Uterus (tissue), 4 donors: ENCODE measurements at places on chromosomes 3 and 15. TPM values are rescaled to one million over a fixed set of nuclear protein-coding genes. Genes with fewer than 3 reads are reported as not detected.
A peak's percentile ranks its signal among the peaks of the same experiment; 100 is the strongest.

Gene SHF
- total RNA-seq, result 11.8 TPM

Gene HIGD2B
- not detected for total RNA-seq

Gene GP5
- total RNA-seq, result 0.41 TPM

- no peak for DNase-seq
Observed at GRCh38 chr15:80588801-80589200, 106.3 kb upstream of the ABHD17C start.

DNA sequence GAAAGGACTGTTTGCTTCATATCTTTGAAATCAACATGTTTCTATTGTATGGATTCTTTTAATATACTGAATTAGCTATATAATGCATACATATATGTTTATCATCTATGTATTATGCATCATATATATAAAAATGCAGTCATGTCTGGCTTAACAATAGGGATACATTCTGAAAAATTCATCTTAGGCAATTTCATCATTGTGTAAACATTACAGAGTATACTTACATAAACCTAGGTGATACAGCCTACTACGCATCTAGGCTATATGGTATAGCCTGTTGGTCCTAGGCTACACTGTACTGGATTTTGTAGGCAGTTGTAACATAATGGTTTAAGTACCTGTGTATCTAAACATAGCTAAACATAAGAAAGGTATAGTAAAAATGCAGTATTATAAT lies 21.7 kb downstream of the CHMP2B start:
- DNase-seq, result no peak

DNA sequence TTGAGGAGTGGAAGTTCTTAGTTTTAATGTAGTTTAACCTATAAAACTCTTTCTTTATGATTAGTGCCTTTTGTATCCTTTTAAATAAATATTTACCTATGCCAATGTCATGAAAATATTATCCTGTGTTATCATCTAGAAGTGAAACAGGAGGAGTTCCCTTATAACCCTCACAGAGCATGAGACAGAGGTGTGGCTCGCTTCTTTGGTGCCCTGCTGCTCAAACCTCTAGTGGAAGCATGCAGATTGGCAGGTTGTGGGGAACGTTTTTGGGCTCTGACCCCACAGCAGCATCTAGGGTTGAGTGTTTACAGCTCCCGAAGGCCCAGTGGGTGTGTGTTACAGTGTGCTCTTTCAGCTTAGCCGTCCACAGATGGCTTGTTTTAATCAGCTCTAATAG lies 459.4 kb upstream of the AZI2 start:
- no peak for DNase-seq

GRCh38 chr15:96330064-96330449 lies 443 bp upstream of the NR2F2 start:
- peak; percentile 80 for DNase-seq

GRCh38 chr3:187641320-187642016 lies 28.7 kb downstream of the SST start:
- DNase-seq, result no peak

Gene GOLGA8A
- total RNA-seq, result 17.9 TPM

Gene RHCG
- 0.58 TPM for total RNA-seq

DNA sequence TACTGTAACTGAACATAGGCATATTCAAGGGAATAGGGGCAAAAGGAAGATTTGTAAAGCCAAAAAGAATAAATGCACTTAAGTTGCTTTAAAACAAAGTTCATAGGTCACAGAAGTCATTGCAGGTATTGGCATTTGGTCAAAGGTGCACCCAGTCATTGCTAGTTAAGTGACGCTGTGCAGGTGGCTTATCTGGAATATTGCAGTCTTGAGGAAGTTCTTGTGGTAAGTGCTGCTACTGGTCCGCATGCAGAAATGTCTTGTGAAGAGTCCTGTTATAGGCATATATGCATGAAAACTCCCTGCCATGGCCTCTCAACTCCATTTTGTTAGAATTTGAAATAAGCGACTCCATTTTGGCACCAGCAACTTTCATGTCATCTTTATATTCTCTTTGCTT lies 293.1 kb downstream of the GBE1 start:
- DNase-seq, result no peak

DNA sequence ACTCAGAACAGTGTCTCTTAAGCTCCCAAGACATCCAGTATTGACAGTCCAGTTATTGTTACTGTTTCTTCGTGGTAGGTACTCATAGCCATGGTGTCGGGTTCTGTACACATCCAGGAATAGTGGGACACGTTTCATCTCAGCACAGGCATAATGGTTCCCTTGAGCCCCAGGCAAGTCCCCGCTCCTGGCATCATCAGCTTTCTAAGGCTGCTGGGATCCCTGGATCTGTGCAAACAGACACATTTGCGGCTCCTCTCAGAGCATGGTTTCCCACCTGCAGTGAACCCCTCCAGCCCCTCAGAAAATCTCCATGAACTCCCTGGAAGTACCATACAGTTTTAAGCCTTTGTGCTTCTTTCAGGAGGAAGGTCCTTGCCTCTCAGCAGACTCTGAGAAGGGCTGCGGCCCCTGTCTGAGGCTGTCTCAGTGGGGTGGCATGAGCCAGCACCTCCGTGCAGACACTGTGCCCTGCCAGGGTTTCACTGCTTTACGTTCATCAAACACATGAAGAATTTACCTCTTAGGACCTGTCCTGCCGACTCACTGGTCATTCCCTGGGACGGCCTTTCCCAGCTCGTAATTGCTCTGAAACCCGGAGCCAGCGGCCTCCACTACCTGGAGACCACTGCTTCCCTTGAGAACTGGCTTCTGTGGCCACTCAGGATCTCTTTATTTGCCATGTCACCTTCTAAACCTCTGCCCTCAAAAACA lies 124.9 kb downstream of the LRRK1 start:
- DNase-seq, result peak; percentile 10

Gene COLQ
- 4.7 TPM for total RNA-seq

DNA sequence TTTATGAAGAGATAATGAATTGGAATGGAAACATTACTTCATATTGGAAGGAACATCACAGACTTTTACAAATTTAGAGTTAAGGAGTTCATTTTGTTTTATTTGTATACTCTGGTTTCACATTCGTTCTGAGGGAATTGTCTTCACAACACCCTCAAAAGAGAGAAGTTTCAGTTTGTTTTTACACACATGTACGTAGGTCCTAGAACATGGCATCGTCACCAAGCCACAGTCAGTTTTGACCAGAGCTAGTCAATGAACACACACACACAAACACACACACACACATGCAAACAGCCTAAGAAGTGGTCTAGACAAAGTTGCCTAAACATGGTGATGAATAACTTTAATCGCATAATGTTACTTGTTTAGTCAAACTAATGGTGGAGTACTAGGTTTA lies 427.9 kb upstream of the BCHE start:
- DNase-seq, result no peak

Gene CHRM5
- total RNA-seq, result not detected

DNA sequence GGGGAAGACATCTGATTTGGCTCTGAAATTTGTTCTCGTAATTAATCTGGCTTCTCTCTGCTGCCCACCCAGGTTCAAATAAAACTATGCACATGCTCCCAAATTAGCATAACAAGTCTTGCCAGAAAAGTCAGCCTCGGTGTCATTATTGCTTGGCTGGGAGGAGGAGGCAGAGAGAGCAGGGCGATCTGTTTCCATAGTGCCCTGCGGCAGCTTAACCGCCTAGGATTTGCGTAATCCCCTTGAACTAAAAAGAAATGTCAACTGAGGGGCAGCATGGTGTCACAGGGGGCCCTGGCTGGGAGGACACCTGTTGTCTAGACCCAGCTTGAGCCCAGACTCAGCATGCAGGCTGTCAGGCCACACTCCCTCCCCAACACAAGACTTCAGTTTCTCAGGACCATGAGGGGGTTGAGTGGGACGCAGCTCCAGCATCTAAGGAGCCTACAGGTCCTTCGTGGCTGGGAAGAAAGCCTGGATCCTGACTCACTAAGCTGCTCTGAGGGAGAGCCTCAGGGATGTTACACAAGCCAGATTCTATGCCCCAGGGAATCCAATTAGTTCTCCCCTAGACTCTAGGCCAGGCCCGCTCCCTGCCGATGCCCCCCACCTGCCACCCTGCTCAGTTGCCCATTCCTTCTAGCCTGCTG lies 17.3 kb downstream of the MRPS11 start:
- DNase-seq, result no peak

Gene KNG1
- total RNA-seq, result not detected

Gene ATP13A5
- not detected for total RNA-seq

DNA sequence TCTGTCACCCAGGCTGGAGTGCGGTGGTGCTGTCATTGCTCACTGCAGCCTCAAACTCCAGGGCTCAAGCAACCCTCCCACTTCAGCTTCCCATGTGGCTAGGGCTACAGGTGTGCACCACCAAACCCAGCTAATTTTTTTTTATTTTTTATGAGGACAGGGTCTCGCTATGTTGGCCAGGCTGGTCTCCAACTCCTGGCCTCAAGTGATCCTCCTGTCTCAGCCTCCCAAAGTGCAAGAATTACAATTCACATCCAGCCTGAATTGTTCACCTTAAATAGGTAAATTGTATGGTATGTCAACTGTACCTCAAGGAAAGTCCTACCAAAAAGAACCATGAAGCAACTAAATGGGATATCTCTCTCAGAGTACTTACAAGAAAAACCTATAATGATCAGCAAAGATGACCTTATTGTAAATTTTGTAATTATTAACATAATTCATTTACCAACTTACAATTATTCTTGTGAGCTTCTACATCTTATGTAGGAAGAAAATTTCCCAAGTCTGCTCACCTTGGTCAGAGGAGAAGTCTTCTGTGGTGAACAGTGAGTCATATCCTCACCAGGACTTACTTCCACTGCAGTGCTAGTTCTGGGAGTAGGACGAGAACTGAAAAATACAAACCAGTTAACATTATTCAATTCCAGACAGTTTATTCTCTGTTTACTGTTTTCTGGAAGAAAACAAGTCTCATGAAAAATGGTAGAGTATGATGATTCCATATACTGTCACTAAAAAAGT lies 54.4 kb downstream of the ULK4 start:
- DNase-seq, result no peak

Gene MESP2
- not detected for total RNA-seq

Gene DISP2
- total RNA-seq, result not detected

- no peak for DNase-seq
Observed at GRCh38 chr3:46318207-46318927, 35.5 kb upstream of the CCR2 start.

GRCh38 chr3:52270252-52270754 lies 8.1 kb downstream of the WDR82 start:
- DNase-seq, result no peak

Gene FBXO40
- total RNA-seq, result not detected

Gene ATP2B2
- total RNA-seq, result 8.2 TPM

Gene DET1
- 4.4 TPM for total RNA-seq
